Stimulated activated CD4-positive, alpha-beta T cell treated with anti-CD3 and anti-CD28 coated beads, Interleukin-4, amount 100 ng/mL, for 4 hours (primary cell): ENCODE measurements at places on chromosomes 13 and 19.

DNA sequence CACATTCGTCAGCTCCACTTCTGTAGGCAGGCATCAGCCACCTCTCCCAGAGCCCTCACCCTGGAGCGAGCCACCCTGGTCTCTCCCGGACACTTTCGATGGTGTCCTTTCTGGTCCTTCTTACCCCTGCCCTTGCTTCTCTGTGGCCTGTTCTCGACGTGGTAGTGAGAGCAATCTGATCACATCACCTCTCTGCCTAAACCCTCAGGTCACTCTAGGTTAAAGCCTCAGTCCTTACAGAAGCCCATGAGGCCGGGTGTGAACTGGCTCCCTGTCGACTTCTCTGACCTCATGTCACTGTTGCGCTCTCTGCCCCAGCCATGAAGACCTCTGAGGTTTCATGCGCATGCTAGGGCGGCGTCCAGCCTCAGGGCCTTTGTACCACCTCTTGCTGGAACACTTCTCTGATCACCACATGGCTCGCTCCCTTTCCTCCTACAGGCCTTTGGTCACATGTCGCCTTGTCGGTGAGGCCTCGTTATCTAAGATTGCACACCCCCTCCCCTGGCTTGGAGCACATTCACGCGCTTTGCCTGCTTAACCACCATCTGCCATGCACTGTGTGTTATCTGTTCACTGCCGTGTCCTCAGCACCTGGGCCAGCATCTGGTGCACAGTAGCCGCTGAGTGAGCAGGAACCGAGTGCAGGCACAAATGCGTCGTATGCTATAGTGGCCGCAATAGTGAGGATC, 101.5 kb downstream of the DPF1 start:
- DNase-seq, result no peak

DNA sequence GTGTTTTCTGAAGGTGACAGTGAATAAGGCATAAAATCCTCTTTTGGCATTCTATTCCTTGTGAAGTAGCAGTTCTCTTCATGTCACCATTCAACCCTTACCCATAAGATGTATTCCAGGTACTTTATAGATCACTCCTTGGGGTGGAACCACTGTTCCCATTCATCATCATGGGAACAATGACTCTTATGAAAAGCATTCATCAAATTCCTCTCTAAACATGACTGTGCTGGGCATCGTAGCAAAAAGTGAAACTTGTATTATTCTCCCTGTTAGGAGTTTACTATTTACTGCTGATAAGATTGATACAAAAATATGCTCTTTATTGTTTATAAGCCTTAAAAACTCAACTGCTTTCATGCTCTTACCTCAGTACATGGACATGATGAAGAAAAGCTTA, 793.4 kb downstream of the LIG4 start:
- DNase-seq, result no peak

GRCh38 chr19:812049-812746, 9.6 kb downstream of the PLPPR3 start:
- no peak for DNase-seq

DNA sequence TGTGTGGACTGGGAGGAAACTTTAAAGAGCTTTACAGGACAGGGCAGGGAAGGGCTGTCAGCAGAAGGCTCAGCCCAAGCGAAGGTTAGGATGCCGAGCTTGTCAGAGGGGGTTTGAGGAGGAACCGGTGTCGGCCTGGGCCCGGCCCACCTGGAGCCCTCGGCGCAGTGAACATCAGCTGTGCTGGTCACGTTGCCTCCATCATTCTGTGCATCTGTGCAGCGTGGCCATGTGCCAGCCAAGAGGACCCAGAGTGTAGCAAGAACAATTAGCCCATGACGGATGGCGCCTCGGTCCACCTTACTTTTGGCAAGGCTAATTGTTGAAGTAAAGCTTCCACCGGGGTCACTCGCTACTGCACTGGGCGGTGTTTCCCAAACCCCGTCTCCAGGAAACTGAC, 161.4 kb downstream of the PTPRS start:
- no peak for DNase-seq

GRCh38 chr19:55242517-55242916, 14.0 kb upstream of the TMEM86B start:
- no peak for DNase-seq

- DNase-seq, result no peak
Observed at GRCh38 chr19:1384085-1384462, 367 bp downstream of the NDUFS7 start.

- DNase-seq, result peak; percentile 39
Observed at GRCh38 chr13:26872525-26873385, 112.2 kb upstream of the GPR12 start.

DNA sequence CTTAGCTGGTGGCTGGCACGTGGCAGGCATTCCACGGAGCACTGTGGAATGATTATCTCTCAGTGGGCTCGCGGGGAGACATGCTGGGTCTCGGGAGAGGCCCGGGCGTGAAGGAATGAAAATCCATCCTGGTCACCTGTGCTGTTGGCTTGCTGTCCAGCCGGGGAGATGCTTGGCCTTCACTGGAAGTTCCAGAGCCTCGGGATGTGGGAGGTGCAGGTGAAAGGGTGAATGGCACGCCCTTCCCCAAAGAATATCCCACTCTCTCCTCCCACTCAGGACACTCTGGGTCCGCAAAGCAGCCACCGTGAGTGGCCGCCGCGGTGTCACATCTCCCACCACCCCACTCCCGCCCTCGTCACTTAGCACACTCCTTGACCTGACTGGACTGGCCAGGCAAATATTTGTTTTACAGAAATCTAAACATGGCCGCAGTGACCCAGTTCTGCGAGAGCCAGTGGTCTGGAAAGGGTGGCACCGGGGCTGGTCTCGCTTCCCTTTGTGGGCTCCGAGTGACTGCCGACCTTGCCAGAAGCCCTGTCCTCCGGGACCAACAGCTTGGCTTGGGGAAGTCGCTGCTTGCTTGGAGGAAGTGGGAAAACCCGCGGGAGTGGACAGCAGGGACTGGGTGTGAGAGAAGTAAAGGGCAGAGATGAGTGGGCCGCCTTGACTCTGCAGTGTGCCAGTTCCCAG, 8.0 kb downstream of the DPP9 start:
- no peak for DNase-seq

GRCh38 chr13:97539651-97540610, 106.0 kb downstream of the RAP2A start:
- DNase-seq, result no peak

GRCh38 chr19:33477781-33478180, 43.8 kb downstream of the PEPD start:
- no peak for DNase-seq

DNA sequence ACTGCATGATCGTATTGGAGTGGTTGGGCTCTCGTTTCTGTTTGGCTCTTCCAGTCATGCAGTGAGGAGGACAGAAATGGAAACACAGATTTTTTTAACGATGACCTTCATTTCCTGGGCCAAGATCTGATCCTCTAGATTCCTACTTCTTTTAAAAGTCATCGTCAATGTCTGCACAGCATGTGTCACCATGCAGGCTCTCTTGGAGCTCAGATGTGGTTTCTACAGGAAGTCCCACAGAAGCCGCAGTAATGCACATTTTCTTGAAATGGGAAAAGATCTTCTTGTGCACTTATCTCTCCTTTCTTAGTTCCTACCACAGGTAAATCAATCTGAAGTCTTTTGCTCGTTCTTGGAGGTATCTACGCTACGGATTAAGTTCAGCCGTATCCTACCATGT, 626.9 kb downstream of the EFNB2 start:
- DNase-seq, result no peak

DNA sequence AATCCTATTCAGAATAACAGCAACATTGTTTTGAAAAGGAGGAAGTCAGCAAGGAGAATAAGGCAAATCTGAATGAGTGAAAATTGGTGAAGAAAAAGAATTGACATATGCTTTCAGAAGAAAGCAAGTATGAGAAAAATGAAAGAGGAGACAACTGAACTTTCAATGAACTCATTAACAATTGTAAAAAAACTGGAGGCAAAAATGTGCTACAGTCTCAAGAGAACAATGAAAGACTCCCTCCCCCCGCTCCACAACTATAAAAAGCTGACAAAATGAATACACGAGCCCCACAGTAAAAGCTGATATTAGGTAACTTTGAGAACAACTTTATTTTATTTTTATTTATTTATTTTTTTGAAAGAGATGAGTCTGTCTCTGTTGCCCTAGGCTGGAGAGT, 373.1 kb downstream of the DIAPH3 start:
- DNase-seq, result no peak

DNA sequence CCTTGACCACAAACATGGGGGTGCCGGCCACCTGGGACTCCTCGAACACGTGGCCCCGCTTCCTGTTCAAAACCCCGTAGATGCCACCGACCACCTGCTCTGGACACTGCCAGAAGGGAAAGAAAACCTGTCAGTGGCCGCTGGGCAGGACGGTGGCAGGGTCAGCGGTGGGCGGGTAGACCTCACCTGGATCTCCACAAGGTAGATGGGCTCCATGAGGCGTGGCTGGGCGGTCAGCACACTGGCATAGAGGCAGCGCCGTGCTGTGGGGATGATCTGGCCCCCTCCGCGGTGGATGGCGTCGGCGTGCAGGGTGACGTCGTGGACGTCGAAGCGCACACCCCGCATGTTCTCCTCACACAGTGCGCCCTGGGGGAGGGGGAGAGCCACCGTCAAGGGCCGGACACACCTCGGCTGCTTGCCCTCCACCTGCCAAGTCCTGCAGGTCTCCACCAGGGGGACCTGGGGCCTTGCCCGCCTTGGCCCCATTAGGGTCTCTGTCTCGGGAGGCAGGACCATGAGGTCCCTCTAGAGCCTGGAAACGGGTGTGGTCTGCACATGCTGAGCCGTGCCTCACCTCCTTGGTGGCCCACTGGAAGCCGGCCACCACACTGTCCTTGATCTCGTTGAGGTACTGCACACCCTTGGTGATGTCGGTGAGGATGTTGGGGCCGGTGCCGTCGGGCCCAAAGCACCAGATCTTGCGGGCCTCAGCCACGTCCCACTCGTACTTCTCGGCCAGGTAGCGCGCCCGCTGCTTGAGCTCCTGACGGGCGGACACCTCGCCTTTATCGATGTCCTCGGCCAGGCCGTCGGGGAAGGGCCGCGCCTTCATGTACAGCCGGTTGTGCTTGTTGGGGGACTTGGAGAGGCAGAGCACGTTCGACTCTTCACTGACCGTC, 6.6 kb upstream of the DAPK3 start:
- no peak for DNase-seq

GRCh38 chr19:56838024-56838908, 2.3 kb downstream of the PEG3 start:
- DNase-seq, result no peak

DNA sequence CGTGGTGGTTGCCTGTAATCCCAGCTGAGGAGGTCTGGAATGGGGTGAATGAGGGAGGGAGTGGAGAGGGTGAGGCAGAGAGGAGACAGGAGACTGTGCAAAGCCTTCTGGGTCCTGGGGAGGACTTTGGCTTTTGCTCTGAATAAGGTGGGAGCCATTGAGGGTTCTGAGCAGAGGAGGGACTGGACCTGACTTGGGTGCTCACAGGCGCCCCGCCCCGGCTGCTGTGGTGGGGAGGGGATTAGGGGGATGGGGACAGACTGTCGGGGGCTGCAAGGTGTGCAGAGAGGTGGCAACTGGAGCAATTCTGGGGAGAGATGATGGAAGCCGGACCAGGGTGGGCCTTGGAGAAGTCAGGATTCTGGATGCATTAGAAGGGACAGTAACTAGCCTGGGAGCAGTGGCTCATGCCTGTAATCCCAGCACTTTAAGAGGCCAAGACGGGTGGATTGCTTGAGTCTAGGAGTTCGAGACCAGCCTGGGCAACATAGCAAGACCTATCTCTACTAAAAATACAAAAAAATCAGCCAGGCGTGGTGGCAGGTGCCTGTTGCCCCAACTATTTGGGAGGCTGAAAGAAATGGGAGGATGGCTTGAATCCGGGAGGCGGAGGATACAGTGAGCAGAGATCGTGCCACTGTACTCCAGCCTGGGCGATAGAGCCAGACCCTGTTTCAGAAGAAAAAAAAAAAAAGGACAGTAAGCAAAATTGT, 16.1 kb upstream of the NANOS3 start:
- DNase-seq, result no peak

- DNase-seq, result no peak
Observed at GRCh38 chr19:43779820-43780219, 953 bp downstream of the KCNN4 start.

GRCh38 chr13:93320942-93321341, 94.3 kb downstream of the GPC6 start:
- DNase-seq, result no peak

DNA sequence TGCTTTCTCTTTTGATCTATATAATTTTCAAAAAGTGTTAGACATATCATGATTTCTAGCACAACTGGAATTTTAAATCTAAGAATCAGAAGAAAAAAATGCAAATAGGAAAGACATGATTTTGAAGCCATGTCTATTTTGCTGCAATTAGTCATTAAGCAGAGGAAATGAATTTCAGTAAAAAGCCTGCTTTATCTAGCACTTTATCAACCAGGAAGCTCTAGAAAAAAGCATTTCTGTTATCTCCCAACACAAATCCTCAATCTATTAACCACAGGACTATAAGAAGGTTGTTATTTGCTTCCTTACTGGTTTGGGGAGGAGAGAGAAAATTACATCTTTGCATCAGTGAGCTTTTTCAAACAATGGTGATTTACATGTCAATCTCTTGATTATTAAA, 716.7 kb downstream of the DIAPH3 start:
- DNase-seq, result no peak

DNA sequence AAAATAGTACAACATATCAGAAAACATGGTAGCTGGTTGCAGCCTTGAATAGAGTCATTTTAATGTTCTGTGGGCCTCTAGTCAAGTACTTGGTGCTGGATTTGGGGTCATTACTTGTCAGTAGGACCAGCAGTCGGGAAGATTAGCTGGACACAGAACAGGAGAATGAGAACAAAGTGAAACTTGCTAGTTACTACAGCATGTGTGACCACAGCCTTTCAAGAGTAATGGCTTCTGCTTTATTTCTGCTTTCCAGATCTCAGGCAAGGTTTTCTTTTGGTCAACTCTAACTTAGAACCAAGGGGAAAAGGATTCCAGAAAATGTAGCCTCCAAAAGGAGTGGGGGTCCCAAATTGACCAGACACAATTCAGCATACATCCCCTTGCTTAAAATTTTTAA, 17.1 kb upstream of the VWA8 start:
- DNase-seq, result no peak

GRCh38 chr13:20495087-20496023, 30.3 kb downstream of the CRYL1 start:
- peak; percentile 37 for DNase-seq

DNA sequence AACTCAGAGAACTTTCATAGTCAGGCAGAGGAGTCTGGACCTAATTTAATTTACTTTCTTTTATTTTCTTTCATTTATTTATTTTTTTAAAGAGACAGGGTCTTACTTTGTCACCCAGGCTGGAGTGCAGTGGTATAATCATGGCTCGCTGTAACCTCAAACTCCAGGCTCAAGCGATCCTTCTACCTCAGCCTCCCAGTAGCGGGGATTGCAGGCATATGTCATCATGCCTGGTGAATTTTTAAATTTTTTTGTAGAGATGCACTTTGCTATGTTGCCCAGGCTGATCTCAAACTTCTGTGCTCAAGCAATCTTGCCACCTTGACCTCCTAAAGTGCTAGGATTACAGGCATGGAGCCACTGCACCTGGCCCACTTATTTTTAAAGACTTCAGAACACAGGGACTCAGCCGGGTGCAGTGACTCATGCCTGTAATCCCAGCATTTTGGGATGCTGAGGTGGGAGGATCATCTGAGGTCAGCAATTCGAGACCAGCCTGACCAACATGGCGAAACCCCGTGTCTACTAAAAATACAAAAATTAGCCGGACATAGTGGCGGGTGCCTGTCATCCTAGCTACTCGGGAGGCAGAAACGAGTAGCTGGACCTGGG, 50.6 kb downstream of the KLF5 start:
- DNase-seq, result no peak

- DNase-seq, result no peak
Observed at GRCh38 chr13:46327246-46327645, 59.8 kb downstream of the RUBCNL start.
